ENCODE measurements at places on chromosomes 7 and 10.

GRCh38 chr10:60430017-60430416 is 40.3 kb upstream of the ANK3 start:
- no peak for DNase-seq

- no peak for DNase-seq
These were observed 5.8 kb upstream of the PDCD4 start for GRCh38 chr10:110865809-110866482.

DNA sequence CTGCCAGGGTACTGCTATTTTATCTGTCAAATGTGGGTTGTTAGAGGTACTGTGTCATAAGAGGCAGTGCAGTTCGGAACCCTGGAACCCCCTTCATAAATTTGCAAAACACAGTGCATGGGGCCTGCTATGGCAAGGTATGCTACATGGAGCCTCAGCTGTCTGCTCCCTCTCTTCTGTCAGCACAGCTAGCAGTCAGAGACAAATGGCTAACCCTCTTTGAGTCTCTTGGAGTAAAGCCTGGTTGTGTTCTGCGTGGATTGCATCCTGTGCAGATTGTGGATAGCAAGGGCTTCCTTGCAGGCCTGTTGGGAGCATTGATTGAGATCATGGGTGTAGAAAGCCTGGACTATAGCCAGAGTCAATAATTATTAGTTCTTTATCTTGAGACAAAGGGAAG is 397.8 kb downstream of the AUTS2 start:
- no peak for DNase-seq

DNA sequence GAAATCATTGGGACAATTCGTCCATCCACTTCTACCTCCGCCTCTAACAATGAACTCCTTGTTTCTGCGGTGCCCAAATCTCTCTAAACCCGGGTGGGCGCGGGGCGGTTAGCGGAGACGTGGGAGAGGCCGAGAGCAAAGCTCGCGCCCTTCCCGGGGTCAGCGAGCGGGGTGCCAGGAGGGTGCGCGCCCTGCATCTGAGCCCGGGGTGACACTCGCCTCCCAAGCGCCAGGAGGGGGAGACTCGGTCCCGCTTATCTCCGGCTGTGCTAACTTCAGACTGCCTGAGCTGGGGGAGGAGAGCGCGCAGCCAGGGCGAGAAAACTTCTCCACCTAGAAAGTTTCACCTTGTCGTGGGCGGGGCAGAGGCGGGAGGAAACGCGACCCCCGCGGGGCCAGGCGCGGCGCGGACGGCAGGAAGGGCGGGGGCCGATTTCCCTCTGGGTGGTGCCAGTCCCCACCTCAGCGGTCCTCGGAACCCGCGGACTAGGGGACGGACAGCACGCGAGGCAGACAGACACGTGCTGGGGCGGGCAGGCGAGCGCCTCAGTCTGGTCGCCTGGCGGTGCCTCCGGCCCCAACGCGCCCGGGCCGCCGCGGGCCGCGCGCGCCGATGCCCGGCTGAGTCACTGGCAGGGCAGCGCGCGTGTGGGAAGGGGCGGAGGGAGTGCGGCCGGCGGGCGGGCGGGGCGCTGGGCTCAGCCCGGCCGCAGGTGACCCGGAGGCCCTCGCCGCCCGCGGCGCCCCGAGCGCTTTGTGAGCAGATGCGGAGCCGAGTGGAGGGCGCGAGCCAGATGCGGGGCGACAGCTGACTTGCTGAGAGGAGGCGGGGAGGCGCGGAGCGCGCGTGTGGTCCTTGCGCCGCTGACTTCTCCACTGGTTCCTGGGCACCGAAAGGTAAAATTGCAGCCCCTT is at the start of gene MET:
Gene MET (plus strand): TSS at position 516 of the 915 bp plus-strand sequence. CDS start 26,889 bp downstream, outside the sequence.
- DNase-seq, result peak; percentile 64

DNA sequence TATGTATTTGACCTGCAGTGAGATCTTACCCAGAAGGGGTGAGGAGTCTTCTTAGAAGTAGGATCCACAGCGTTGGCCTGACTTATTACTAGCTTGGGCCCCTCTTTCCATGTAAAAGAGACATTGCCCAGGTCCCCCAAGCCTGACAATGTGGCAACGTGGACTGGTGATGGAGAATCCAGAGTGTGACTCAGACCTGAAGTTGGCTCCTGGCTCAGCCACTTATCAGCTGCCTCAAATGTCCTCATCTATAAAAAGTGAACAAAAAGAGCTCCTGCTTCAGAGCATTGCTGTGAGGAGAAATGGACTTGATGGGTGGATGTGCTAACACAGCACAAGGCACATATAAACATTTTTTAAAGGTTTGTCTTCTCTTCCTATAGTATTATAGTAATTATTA is 35.4 kb upstream of the TECTB start:
- DNase-seq, result no peak

DNA sequence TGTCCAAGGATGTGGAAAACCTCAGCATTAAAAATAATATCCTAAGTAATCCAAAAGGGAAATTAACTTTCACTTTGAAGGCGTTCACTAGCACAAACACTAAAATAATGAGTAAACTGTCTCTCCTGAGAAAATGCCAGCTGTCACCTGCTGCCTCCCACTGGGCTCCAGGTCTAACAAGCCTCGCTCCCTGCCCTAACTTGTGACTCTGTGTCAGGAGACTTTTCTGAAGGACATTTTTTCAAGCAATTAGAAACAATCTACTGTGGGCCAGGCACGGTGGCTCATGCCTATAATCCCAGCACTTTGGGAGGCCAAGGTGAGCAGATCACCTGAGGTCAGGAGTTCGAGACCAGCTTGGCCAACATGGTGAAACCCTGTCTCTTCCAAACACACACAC is 72.8 kb upstream of the GLCCI1 start:
- no peak for DNase-seq
